CMK (cell line): ENCODE measurements at places on chromosomes 12 and 14.

- DNase-seq = no peak
Measured at GRCh38 chr14:52850451-52850909, 59.1 kb upstream of the GNPNAT1 start.

DNA sequence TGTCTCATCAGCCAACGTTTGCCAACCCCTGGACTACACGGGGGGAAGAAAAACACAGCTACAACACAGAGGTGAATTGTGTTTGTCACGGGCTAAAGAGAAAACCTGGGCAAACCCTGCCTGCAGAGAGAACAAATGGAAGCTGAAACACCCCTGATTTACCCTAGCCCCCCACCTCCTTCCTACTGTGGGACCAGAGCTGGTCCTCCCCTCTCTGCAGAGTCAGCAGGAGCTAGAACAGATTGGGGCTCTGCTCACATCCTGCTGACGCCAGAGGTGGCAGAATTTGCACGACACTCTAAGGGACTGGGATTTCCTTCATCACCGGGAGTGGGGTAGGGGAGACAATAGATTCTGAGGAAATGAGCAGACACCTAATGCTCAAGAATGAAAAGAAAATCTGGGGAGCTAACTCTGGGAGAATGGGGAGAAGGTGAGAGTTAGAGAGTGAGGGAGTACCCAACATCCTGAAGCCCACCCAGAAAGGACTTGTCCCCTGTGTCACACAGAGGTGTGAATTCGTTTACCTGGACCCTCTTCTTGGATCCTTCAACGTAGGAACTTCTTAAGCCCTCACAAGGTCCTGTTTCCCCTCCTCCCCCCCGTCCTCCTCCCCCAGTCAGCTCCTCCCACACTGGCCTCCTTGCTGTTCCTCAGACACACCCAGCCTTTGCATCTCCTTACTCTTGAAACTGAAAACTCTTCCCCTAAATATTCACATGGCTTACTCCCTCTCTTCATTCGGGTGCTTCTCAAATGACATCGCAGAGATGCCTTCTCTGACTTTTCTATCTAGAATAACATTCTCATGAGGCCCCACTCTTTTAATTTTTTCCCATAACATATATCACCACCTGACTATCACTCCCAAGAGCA is 26.2 kb upstream of the CDKN3 start:
- no peak for DNase-seq

- no peak for DNase-seq
Measured at GRCh38 chr12:68042212-68042699, 53.0 kb downstream of the IFNG-AS1 start.

DNA sequence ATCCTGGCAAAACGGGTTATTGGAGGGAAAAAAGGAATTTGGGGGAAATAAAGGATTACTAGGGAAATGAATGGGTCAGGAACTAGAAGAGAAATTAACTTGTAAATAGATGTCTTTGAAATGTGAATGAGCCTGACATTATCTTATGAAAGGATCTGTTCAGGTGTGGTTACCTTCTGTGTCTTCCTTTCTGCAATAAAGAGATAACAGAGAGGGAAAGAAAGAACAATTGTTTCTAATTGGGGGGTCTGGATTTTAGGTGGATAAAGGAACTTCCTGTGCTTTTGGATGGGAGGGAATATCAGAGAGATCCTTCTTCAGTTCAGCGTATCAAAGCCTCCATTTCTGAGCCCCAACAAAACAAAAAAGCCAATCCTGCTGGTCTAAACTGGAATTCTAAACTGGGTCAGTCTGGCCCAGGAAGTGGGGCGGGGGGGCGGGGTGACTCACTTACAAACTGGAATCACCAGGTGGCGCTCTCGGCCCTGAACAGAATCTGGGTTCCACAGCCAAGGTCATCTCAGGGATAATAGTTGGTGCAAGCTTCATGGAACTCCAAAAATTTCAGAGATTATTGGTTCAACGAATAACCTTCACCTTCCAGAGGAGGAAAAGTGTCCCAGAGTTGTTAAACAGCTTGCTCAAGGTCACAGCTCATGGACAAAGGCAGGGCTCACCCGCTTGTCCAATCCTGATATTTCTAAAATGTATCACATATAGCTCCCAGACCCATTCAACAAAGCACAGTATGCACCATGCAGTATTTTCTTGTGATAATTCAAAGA is 15.2 kb upstream of the PEBP1 start:
- DNase-seq = no peak

DNA sequence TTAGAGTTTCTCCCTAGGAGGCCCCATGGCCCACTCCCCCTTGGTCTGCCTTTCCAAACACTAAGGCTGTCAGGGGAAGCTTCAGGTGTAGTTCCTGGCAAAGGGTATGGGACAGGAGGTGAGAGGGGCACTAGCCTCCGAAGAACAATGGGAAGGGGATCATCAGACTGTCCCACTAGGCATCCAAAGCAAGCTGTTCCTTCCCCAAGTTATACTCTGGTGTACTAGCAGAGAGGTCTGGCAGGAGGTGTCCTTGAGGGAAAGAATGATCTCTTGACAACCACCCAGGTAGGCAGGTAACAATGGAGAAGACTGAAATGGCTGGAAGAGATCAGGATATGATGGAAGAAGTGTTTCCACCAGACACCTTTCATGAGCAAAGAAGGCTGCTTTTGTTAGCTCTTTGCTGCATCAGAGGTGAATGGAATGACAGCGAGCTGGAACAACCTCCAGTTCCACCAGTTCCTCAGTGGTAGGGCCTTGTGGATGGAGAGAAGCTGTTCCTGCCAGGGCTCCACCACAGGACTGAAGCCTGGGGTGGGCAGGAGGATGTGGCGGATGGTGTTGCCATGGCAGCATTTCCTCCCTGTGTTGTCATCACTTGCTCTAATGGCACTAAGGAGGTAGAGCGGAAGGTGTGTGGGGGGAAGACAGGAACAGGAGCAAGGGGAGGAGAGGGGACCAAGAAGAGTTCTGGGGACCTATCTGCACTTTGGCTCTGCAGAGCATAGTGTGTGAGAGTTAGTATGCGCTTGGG is 2.3 kb upstream of the AGAP2 start:
- DNase-seq = no peak

GRCh38 chr14:59481871-59482540 is 2.2 kb downstream of the L3HYPDH start:
- DNase-seq = no peak

DNA sequence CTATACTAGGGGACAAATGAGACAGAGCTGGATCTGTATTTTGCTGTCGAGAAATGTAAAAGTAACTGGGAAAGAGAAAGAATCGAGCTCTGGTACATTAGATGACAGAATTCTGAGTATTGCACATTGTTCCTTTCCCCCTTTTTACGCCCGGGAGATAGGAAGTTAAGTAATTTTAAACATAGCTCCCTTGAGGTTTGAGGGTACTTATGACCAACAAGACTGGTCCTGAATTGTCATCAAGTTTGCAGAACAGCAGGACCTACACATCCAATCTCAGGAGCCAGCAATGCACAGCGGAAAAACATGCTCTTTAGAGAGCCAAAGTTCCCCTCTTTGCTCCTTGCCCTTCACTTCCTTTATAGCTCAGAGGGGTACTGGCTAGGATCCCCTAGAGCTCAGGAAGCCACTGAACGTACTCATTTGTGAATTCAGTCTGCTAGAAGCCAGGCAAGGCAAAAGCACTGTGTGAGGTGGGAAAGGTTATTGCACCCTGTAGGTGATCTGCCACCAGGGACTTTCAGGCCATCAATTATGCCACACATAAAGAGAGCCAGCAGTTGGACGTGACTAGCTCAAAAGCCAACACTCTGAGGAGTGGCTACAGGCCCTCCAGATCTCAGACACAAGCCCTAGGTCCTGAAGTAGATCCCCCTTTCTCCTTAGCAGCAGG is 333.8 kb downstream of the KCNH5 start:
- DNase-seq = no peak

DNA sequence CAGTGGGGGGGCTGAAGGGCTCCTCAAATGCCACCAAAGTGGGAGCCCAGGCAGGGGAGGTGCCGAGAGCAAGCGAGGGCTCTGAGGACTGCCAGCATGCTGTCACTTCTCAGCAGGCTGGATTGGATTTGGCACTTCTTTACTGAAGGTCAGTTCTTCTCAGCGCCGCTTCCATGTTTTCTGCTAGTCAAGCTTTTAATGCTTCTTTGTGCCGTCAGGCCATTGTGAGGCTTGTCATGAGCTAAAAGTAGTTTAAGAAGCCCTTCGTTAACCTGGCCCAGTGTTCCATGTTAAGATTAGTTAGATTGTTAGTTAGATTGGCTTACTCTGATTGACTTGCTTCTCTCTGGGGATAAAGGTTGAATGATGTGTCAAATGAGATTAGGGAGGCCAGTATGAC is 13.4 kb downstream of the GABARAPL1 start:
- DNase-seq = no peak
